ENCODE measurements at places on chromosomes 12 and 14.

DNA sequence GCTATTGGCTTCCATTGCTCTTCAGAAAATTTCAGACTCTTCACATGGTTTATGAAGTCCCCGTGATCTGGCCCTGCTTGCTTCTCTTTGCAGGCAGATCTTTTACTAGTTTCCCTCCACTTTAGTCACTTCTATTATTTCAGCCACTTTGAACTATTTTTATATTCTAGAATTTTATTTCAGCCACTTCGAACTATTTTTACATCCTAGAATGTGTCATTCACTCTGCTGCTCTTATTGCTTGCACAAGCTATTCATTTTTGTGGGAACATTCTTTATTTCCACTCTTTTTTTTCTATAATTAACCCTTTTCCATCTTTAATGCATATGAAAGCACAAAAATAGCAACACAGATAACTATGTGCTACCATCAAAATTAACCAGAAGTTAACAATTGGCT is 24.5 kb downstream of the TSHR start:
- no peak for DNase-seq

DNA sequence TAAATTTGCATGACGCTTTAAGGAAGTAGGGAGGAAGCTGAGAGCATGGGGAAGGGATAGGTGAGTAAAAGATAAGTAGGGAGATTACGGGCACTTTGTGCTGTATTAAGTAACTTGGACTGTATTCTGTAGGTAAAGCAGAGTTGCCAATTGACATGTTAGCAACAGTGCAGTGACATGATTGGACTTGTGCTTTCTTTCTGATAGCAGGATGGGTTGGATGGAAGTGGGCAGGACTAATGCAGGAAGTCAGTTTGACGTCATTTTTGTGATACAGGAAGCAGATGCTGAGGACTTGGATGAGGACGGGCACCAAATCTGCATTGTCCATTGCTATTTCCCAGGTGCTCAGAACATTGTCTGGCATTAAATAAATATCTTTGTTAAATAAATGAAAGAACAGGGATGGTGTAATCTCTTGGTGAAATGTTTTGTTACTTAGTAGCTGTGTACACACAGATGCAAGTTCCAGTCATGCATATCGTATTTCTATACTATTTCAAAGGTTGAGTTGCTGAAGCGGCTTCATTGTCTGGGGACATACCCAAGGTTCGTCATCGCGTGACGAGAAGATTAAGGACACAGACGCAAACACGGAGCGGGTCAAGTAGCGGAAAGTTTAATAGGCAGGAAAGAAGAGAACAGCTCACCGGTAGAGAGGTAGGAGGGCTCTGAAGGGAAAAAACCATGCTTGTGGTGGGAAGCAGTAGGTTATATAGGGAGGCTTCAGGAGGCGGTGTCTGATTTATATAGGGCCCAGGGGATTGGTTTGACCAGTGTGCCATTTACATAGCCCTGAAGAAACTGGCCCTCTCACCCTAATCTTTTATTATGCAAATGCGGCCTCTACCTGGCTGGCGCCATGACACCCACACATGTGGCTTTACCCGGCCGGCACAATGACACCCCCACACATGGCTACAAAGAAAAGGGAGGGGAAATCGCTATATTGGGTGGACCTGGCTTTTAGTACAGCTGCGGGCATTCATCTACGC is 30.7 kb downstream of the GUCY2C start:
- no peak for DNase-seq

GRCh38 chr12:96041181-96041580 is 5.8 kb upstream of the LTA4H start:
- DNase-seq, result no peak

- DNase-seq, result no peak
Observed at GRCh38 chr14:63956326-63956725, 103.5 kb downstream of the SYNE2 start.

- DNase-seq, result no peak
Observed at GRCh38 chr14:84084056-84084630, 1445.8 kb upstream of the FLRT2 start.

DNA sequence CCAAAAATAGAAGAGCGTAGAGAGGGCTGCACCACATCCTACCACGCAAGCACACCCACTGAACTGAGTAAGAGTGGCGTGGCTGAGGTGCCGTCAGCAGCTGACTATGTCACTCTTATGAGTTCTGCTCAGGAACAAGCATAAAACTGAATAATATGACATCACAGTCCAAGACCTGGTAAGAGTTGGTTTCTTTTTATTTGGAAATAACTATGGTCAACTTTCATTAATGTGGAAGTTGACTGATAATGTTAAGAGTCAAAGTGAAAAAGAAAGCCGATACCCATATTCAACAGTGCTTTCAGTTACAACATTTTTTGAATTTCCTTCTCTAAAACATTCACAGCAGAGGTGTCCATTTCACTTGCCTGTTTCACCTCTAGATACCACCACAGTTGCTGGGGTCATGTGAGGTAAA is 44.6 kb downstream of the GNS start:
- no peak for DNase-seq

- DNase-seq, result peak; percentile 92
Observed at GRCh38 chr12:50052964-50053363, 4.4 kb upstream of the ASIC1 start.

DNA sequence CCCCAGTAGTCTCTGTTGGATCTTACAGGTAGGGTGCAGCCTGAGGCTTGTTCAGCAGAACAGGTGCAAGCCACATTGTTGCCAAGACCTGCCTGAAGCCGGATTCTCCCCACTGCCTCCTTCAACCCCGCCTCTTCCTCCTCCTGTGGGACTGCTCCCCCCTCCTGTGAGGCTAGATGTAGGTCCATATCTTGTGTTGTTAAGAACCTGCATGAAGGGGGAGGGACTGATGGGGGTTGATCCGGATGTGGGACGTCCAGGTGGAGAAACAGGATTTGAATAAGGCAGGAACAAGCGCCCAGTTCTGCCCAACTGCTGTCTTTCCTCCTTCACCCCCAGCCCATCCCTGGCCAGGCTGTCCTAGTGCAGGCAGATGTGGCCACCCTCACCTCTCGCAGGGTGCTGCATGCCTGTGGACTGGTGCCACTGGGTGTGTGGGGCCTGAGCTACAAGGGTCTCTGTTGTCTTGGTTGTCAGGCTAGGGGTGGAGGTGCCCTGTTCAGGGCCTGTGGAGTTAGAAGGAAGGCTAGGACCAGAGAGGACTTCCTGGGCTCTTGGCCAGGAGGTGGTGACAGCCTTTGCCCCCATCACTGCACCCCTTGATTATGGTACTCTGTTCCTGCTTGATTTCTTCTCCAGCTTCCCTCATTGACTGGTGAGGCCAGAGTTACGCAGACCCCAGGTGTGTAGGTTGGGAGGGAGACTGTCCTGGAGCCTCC is 1.4 kb downstream of the NR4A1 start:
- DNase-seq, result no peak

DNA sequence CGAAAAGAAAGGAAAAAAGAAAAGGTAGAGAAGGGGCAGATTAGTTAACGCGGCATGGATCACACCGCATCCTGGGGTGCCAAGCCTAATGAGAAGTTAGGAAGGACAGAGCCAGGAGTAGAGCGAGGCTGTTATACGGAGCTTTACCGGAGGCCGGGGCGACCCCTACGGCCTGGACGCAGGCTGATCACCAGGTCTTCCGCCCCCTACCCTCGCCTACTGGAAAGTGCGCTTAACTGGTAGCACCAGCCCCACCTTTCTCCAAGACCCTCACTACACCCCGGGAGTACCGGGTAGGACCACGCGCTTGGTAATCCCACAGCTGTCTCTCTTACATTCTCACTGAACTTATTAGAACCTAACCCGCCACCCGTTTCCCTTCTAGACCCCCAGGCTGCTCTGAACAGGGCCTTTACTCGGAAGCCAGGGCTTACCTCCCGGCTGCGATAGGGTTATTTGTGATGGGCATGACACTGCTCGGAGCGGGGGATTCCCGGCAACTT is 33.8 kb downstream of the WBP11 start:
- DNase-seq, result no peak

GRCh38 chr14:97538749-97539410 is 741.7 kb downstream of the VRK1 start:
- DNase-seq, result no peak

GRCh38 chr12:96892104-96892503 is 15.0 kb upstream of the NEDD1 start:
- no peak for DNase-seq

DNA sequence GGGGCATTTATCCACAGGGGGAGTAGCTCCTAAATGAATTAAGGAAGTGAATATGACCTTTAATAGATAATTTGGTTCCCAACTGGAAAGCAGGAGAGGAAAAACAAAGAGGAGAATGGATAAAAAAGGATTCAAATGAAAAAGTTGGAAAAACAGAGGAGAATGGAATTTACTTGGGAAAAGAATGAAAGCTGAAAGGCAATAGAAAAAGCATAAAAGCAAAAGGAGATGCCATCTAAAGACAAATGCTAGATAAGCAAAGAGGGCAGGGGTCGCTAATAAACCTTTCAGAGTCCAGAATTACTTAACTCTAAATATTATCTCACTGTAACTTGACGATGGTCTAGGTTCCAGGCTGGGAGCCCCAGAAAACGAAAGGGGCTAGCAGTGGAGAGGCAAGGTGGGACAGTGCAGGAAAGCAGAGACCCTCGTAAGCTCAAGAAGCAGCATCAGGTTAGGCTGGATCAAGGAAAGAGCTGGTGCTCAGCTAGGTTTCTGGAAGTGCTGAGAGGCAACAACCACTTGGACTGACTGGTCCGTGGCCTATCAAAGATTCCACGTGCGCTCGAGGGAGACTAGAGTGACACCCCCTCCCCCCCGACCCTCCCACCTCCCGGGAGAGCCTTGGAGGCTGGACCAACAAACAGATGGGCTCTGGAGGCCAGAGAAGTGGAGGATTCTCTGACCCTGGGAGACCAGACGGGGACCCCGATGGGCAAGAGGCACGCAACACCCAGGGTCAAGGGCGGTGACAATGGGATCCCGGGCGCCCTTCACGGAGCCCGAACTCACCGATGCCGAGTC is 1.2 kb downstream of the SLC2A13 start:
- DNase-seq, result no peak

- DNase-seq, result no peak
Observed at GRCh38 chr14:45136399-45136798, 669 bp downstream of the FANCM start.

DNA sequence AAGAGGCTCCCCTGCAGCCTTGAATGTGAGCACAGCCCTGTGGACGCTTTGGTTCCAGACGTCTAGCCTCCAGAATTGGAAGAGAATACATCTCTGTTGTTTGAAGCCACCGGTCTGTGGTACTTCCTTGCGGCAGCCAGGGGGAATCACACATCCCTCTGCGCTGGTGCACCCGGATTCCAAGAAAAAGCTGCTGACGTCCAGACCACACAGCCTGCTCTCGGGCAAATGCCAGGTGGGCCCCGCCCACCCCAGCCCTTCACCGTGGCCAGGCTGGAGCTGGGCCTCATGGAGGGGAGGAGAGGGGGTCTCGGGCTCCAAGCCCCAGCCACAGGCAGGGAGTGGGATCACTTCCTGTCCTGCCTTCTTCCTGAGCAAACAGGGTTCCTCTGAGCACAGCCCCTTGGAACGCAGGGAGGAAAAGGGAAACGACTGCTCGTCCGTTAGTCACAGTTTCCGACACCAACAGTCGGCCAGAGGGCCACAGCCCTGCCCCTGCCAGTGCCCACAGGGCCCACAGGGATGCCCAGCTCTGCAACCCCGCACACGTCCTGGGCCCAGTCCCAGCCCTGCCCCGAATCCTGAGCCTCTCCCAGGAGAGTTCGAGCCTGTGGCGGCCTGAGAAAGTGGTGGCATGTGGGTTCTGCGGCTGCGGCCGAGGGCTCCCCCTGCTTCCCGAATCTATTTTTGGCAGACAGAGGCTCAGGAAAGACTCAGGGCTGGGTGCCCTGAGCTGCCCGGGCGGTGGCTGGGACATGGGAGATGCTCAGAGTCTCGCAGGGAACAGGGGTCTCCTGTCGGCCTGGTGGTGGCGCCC is 85.3 kb downstream of the RFLNA start:
- no peak for DNase-seq

DNA sequence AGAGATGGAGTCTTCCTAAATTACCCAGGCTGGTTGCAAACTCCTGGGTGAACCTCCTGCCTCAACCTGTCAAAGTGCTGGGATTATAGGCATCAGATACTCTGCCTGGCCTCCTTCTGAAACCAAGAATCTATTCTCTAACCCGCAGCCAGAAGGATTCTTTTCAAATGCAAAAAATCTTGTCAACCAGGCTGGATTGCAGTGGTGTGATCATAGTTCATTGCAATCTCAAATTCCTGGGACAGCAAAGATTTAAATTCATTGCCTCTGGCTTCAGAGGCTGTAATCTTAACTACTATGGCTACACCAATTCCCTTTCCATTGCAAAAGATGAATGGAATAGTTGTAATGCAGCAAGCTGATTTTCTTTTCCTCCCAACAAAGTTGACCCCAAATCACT is 106.3 kb upstream of the TBX3 start:
- DNase-seq, result no peak

All from NCI-H524 treated with DMSO at 0.1 percent for 48 hours (cell line).